Activated T-cell treated with anti-CD3 and anti-CD28 coated beads, Interleukin-2, amount 50 U/mL, for 24 hours (primary cell): ENCODE measurements at places on chromosomes 11 and 22.

DNA sequence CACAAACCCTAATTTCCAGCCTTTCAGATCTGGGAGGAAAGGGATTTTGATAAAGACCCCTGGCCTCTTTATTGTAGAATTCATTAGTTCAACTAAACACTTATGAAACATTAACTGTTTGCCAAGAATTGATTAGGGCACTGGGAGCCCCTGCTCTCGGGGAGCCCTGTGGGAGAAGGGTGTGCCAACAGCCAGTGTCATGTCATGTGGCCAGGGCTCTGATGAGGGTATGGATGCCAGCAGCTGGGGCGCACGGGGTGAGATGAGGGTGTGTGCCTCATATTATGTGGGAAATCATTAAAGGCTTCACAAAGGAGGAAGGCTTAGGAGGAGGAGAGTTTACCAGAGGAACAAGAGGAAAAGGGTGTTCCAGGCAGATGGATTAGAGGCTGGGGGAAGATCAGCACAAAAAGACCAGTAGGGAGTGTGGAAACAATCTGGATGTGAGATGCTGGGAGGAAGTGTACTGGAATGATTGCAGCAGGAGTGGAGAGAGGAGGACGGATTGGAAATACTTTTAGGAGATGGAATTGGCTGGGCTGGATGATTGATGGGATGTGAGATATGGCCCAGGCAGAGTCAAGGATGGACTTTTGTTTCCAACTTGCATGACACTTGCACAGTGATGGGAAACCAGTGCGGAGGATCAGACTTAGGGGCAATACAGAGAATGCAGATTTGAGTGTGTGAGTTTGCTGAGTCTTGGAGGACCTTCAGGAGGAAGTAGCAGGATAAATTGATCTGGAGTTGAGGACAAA lies 137.8 kb downstream of the CSNK2A3 start:
- DNase-seq = no peak

- DNase-seq = no peak
Observed at GRCh38 chr11:34212566-34212965, 107.1 kb downstream of the NAT10 start.

DNA sequence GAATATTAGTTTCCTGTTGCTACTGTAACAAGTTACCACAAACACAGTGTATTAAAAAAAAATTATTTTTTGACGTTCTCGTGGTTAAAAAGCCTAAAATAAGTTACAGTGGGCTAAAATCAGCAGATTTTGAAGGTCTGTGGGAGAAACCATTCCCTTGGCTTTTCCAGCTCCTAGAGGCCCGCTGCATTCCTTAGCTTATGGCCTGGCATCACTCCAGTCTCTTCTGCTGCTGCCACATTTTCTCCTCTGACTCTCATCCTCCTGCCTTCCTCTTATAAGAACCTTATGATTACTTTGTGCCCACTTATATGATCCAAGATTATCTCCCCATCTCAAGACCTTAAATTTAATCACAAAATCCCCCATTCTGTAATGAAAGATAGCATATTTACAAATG lies 392.7 kb downstream of the GUCY1A2 start:
- no peak for DNase-seq

GRCh38 chr11:19751055-19751454 lies 38.4 kb downstream of the NAV2 start:
- DNase-seq = no peak

DNA sequence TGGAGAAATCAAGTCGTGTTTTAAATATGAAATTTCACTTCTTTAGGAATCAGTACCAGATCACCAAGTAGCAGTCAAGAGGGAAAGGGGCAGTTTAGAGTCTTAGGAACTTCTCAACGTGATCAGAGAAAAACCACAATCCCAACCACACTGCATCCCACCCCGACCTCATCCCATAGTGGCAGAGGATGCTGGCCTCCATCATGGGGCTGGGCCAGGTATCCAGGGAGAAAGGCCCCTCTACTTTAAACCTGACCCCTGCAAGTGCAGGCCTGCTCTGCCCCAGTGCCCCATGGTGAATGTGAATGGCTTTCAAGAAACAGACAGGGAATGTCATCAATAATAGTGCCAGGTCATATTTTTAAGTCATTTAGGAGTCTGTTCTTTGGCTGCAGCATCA lies 12.1 kb downstream of the CHST1 start:
- DNase-seq = no peak

GRCh38 chr22:50705219-50705691 lies 32.6 kb downstream of the SHANK3 start:
- DNase-seq = no peak

GRCh38 chr22:29386708-29387107 lies 1.7 kb downstream of the AP1B1 start:
- DNase-seq = no peak

DNA sequence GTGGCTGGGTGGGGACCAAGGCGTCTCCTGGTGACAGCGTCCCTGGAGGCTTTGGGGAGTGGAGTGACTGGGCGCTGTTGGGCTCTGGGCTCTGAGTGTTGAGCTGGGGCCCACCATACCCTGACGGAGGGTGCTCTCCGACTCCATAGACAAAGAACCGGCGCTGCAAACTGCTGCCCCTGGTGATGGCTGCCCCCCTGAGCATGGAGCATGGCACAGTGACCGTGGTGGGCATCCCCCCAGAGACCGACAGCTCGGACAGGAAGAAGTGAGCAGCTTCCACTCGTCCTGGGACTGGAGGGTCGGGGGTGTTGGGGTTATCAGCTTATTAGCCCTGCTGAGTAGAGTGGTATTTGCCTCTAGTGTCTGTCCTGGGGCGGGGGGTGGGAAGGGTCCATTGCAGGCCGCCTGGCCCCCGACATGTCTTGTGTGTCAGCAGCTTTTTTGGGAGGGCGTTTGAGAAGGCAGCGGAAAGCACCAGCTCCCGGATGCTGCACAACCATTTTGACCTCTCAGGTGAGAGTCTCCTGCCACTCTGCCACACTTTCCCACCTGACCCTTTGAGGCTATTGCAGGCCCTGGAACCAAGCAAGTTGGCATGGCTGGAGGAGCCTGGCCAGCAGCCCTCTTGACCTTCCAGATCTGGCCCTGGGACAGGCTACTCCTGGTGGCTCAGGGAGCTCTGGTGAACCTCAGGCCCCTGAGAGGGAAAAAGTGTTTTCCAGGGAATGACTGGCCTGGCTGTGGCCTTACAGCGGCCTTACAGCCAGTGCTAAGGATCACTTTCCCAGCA lies 7.6 kb downstream of the CLDN5 start:
- no peak for DNase-seq

GRCh38 chr22:42214633-42215415 lies 55.6 kb downstream of the TCF20 start:
- DNase-seq = no peak

- DNase-seq = no peak
Observed at GRCh38 chr11:104402812-104403521, 239.0 kb upstream of the PDGFD start.

DNA sequence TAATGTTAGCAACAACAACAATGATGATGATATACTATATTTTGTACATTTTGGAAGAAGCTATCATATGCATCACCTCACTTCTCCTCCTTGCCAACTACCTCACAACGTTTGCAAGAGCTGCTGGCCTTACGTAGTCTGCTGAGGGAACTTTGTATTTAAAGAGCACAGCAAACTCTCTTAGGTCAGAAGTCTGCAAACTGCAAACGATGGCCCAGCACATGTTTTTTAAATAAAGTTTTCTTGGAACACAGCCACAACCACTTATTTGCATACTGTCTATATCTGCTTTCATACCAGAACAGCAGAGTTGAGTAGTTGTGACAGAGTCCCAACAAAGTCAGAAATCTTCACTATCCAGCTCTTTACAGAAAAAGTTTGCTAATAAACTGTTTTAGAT lies 261.7 kb downstream of the TENM4 start:
- DNase-seq = no peak

DNA sequence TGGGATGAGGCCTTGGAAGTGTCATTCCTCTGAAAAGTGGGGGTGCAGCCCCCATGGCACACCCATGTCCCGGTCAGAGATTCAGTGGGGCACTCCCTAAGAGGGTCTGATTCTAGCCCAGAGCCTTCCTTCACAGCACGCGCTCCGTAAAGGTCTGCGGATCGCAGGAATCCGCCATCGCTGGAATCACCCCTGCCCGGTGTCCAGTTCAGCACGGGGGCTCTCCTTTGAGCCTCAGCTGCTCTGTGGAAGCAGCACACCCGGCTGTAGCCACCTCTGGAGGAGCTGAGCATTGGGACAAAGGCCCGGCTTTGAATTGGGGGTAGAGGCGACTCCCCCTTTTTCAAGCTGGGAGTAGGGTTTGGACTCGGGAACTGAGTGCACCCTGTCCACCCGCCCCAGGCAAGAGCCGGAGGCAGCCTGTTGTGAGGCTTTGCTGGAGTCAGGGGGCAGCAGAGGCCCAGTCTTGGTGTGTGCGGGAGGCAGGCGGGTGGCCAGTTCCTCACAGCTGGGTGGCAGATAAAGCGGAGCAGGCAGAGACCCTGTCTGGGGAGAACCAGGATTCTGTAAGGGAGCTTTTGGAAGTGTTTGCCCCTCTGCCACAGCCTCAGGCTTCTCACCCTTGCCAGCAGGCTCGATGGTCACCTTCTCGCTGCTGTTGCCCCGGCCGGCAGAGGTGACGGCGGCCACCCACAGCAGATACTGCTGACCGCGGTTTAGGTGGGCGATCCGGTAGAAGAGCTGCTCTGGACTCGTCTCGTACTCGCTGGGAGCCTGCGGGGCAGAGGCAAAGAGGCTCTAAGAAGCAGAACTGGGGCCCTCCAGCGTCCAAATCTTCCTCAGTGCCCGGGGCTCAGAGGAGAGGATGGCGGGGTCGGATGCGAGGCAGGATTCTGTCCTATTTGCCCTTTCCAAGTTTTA lies 115.9 kb downstream of the CEP164 start:
- DNase-seq = no peak
